ENCODE measurements at places on chromosomes 16 and 17.

GRCh38 chr16:65280845-65281512 is 159.1 kb upstream of the CDH11 start:
- DNase-seq: no peak

DNA sequence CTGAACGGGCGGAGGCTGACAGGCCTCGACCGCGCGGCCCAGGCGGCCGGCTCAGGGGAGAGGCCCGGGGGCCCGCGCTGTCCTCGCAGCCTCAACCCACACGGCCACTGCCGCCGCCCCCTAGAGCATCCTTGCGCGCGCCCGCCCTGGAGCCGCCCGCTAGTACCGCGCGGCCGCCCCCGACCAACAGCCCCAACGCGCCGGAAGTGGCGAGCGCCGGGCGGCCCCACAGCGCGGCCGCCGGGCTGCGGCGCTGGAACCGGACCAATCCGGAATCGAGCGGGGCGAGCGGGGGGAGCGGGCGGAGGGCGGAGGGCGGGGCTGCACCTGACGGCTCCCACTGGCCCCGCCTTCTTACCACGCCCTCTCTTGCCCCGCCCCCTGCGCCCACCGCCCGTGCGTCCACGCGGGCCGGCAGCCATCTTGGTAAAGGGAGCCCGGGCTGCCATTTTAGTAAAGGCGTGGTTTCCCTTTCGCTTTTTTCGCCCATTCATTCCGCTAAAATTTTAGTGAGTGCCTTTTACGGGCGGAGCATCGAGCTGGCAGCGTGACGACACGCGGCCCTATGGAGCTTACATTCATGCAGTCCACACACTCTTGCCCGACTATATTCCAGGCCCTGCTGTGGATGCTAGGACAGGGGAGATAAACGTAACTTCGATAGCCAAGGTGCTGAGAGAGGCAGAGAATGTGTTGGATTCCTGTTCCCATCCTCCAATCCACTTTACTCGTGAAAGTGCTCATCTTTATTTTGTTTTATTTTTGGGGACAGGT is at the start of gene XPO6:
XPO6 (minus strand) TSS at position 208 of the 774 bp plus-strand sequence. CDS start 597 bp downstream, outside the sequence.
- peak; percentile 98 for DNase-seq

GRCh38 chr17:78110363-78111015 is 18.1 kb downstream of the TMC6 start:
- no peak for DNase-seq

- no peak for DNase-seq
Measured at GRCh38 chr16:3188925-3189825, 1.2 kb downstream of the OR1F1 start.

DNA sequence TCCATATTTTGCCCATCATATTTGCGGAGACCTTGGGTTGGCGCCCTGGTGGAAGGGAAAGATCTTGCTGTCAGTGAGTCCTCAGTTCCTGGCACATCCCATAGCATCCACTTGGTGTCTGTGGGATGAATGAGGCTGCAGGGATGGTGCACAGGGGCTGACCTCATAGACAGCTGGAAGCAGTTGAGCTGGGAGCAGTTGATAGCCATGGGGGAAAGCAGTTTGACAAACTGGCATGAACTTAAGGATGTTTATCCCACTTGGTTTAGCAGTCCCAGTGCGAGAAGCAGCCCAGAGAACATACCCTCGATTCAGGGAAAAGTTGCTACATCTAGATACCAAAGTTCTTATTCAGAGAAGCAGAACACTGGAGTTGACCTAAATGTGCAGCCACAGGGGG is 80.7 kb downstream of the SNX29 start:
- no peak for DNase-seq

- DNase-seq: no peak
Measured at GRCh38 chr17:57552114-57552624, 192.9 kb downstream of the CCDC182 start.

- DNase-seq: no peak
Measured at GRCh38 chr16:87543436-87544191, 50.8 kb upstream of the ZCCHC14 start.
